Muscle of arm (tissue), 14 donors: ENCODE measurements at places on chromosomes 3 and 15. TPM values are rescaled to one million over a fixed set of nuclear protein-coding genes. Genes with fewer than 3 reads are reported as not detected.

SNX33 gene
- 14.3 TPM for polyA plus RNA-seq

ARRDC4 gene
- 18.7 TPM for polyA plus RNA-seq

RLBP1 gene
- not detected for polyA plus RNA-seq

INSYN1 gene
- polyA plus RNA-seq, result 1.9 TPM
